ENCODE measurements at places on chromosomes 6 and 20.

GRCh38 chr6:35737413-35738211 lies 780 bp downstream of the ARMC12 start:
- DNase-seq = peak; percentile 87

GRCh38 chr6:117653949-117654348 lies 21.3 kb upstream of the NUS1 start:
- no peak for DNase-seq

DNA sequence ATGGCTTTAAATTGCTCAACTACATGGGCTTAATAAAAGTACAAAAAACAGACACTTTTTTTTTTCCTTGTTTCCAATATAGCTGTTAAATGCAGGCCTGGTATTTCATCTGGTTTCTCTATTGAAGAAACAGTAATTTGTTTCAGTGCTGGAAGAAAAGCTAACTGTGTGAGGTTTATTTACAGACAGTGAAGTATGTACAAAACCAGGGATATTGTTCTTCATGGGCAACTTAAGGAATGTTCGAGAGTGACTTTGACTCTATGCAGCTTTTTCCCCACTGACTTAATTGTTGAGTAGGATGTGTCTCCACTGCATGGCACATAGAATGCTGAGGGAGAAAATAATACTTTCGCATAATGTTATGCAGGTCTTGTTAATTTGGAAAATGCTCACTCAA lies 31.0 kb upstream of the PRL start:
- DNase-seq = no peak

DNA sequence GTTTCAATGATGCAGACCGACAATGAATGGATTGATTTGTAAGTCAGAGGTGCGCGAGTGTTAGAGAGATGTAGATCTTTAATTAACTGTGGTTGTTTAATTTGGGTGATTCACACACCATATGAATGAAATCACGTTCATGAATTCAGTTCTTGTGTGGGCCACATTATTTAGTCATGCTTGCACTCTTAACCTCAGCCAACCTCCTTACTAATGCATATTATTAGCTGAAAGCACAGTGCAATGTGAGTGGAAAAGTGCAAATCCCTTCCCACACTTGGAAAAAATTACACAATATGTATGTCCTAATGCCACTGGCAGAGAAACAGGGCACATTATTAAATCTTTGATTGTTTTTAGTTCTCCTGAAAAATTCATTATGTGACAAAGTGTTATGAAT lies 512.5 kb downstream of the BCKDHB start:
- DNase-seq = no peak

DNA sequence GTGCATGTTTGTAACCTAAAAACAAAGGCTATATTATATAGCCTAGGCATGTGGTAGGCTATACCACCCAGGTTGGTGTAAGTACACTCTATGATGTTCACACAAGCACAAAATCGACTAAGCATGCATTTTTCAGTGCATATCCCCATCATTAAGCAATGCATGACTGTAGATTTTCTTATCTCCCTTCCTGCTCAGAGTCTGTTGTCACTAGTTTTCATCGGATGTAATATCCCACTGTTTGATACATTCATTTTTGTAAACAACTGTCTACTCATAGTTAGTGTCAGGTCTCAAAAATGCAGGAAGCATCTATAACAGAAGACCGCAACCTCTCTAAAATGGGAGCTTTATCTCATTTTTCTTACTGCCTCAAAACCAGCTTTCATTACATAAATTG lies 70.7 kb downstream of the GFRAL start:
- no peak for DNase-seq

- DNase-seq = no peak
Measured at GRCh38 chr20:37411408-37412219, 65.7 kb downstream of the SRC start.

- DNase-seq = no peak
Measured at GRCh38 chr20:49345524-49345923, 67.7 kb upstream of the ZNFX1 start.

DNA sequence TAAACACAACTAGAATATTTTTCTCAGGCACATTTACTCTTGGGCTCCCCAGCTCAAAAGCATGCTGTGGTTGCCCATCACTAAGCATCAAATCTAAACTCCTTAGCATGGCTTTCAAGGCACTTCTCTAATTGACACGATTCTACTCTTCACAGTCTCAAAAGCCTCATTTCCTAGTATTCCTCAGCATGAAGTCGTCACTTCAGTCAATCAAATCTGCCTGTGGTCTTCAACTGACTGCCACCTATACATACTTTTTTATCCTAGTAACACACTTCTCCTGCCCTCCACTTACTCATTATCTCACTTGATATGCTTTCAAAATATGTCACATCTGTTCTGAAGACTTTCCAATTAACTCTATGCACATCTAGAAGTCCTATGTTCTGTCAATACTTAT lies 110.3 kb downstream of the TBC1D32 start:
- no peak for DNase-seq

DNA sequence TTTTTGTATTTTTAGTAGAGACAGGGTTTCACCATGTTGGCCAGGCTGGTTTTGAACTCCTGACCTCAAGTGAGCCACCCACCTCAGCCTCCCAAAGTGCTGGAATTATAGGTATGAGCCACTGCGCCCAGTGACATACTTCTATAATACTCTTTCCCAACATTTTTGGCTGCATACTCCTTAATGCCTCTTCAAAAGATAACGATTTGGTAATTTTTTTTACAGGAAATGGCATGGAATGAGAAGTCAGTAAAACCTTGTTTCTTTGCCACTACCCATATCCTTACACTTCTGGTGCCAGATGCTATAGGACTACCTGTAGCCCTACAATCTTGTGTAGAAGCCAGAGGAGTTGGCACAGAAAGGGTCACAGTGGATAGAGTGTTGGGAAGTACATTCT lies 41.4 kb upstream of the SGK1 start:
- no peak for DNase-seq

DNA sequence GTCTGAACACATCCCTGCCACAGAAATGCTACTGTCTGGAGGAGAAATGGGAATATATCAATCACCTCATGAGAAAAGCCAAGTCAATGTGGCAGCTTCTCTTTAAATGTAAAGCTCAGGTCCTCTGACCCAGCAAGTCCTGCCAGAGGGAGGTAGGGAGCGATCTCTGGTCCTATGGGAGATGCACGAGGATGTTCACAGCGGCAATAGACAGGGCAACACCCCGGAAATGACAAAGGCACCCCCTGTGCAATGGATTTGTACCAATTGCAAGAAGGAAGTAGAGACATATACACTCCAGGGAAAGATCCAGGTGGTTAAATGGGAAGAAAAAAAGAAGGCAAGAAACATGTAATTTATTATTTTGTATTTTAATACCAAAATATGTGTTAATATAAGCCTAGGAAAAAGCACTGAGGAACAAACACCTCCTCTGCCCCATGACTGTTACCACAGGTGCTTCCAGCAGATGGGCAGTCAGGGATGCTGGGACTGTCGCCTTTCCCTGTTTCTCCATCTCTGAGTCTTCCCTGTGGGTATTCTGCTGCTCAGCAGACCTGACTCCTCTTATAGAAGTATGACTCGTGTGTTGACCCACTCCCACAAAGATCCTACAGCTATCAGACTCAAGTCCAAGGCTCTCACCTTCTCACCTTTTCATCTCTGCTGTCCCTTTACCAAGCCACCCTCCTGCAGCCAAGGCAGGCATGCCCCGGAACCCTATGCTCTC lies 20.8 kb downstream of the ATP9A start:
- DNase-seq = no peak

DNA sequence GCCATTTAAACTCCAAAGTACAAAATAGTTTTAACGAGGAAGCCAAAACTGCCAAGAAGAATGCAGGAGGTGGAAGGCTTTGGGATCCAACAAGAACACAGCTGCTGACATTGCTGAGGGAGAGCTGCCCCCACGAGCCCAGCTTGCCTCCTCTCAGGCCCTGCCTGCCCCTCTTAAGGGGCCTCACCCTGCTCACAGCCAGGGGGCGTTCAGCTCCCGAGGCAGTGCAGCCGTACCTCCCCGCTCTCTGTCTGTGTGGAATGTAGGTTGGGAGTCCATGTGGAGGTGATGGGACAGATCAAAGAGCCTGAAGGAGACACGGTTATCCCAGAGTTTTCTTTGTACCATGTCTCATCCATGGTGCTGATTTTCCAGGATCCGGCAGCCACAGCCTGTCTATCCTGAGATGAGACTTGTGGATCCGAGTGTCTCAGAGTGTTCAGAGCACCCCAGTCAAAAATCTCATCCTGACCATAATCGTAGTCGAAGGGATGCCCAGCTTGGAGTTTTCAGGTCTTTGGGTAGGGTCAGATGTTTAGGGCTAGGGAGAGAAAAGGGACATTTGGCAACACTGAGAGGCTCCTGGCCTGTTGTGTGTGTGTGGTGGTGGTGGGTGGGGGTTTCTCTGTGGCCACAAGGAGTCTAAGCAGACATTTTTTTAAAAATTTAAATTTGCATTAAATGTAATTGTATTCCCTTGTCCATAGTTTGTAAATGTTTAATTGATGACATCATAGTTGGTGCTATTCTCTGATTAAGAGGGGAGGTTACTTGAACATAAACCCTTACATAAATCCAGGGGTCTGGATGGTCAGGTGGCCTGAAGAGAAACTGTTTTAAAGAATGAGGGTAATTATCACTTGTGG lies 111.4 kb upstream of the CLDN20 start:
- no peak for DNase-seq

DNA sequence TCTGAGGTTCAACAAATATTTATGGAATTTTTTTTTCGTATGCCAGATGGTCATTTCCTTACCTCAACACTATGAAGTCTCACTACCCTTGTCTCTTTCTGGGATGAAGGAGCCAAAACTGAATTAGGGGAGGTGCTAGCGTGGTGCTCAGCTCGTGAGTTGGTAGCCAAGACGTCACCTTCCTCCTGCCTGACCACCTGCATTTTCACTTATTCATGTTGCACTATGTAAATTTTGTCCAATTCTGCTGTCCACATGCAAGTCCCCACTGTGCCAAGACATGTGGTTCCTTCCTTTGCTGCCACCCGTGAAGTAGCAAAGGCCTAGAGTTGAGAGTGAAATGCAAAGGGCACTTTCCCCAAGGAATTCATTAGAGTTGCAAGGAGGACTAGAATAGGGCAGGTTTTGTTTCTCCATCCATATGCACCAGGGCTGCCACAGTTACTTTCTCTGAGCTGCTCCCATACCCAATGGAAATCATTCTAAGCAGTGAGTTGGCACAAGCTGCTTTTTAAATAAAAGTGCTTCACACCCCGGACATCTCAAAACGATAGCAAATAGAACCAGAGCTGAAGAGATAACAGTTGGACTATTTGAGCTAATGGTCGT lies 591.3 kb upstream of the NOX3 start:
- no peak for DNase-seq

GRCh38 chr20:54091120-54091480 lies 20.7 kb upstream of the BCAS1 start:
- DNase-seq = no peak
